ENCODE measurements at places on chromosomes 1 and 21.

DNA sequence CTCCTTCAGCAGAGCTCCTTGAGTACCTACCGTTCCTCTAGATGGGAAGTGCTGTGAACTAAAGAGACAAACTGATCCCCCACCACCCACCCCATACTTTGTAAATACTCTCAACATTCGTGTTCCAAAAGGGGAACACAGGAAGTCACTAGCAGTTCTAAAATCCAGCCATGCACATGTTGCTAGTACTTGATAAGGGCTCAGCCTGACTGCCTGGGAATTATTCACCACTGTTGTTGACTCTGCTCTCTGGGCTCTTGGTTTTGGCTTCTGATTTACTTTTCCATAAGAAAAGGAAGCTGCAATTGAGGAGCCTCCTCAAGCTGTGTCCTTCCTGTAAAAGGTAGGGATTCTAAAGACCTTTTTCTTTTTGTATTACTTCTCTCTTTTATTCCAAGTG is 67.5 kb downstream of the IVNS1ABP start:
- no peak for DNase-seq

DNA sequence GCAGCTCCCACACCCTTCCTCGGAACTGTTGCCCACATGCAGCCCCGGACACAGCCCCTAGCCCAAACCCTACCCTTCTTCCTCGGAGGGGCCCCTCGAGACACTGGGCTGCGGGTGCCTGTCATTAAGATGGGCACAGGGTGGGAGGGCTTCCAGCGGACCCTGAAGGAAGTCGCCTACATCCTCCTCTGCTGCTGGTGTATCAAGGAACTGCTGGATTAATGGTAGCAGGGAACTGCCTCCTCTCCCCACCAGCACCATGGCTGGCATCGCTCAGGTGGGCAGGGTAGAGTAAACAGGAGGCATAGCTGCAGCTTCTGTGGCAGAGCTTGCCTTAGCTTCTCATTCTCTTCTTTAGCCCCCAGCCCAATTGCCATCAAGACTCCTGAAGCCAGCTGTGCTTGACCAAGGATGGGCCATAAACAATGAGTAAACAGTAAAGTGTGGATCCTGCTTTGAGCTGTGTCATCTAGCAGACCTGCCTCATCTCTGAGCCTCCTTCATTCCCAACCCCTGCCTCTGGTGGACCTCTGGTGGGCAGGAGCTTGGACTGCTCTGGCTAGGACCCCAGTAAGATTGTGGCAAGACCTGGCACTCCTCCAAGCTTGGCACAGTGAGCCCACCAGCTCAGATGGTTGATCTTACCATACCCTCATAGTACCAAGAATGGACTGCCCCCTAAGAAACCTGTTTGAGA is at the start of gene LENEP:
Gene LENEP (plus strand): TSS at position 15 of the 697 bp plus-strand sequence. CDS start 22 bp downstream, at position 37.
- DNase-seq: no peak

- no peak for DNase-seq
These were observed 62.3 kb downstream of the RUNX1 start for GRCh38 chr21:34986561-34987500.

GRCh38 chr1:21913258-21913657 is 23.9 kb downstream of the HSPG2 start:
- DNase-seq: no peak

DNA sequence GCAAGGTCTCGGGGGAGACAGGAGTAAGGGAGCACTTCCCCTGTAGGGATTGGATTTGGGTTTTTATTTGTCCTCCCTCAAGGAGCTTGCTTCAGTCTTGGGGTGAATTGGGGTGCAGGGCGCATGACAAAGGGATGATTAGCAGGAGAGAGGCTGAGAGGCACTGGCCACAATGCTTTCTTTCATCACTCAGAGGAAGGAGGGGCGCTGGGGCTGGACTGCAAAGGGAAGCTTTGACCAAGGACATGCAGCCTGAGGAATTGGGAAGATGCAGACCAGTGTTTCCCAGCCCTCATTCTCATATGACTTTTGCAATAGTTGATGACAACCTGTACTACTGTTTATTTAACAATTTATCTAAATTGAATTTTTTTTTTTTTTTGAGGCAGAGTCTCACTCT is 34.1 kb upstream of the PDPN start:
- no peak for DNase-seq

GRCh38 chr1:94265906-94266305 is 28.5 kb upstream of the ARHGAP29 start:
- no peak for DNase-seq

- DNase-seq: peak; percentile 40
These were observed 2.5 kb downstream of the CDC42BPA start for GRCh38 chr1:227315629-227316346.

DNA sequence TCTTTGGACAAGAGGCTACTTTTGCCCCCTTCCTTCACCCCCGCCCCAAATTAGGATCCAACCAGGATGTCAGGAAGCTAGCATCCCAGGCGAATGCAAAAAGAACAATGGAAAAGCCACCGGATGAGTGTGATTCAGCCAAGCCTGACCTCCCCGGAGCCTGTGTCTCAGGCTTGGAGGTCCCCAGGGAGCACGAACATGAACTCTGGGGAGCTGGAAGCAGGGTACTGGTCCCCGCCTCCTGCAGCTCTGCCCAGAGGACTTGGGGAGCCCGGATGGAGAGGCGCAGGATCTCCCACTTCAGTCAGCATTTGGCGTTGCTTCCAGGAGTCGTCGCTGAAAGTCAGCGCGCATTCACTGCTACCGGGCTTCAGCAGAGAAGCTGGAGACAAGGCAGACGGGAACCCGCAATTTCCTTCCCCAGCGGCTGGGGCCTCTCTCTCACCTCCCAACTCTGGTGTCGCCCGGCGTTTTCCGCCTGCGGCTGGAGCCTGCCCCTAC is 1.8 kb upstream of the TBX15 start:
- no peak for DNase-seq

GRCh38 chr1:196976278-196976677 is 1.1 kb upstream of the CFHR5 start:
- no peak for DNase-seq

DNA sequence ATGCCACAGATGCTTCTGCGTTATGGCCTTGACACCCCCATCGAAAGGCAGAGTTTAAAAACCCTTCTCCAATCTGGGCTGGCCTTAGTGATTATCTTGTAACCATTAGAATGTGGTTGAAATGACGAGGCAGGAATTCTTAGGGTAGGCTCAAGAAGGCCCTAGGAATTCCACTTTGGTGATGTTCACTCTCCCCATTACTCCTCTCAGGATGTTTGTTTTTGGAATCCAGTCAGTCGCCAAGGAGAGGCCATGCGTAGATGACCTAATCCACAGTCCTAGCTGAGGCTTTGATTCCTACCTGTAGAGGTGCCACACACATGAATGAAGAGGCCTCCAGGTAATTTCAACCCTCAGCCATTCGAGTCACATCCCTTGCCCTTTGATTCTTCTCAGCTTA is 318.2 kb downstream of the NEGR1 start:
- no peak for DNase-seq

DNA sequence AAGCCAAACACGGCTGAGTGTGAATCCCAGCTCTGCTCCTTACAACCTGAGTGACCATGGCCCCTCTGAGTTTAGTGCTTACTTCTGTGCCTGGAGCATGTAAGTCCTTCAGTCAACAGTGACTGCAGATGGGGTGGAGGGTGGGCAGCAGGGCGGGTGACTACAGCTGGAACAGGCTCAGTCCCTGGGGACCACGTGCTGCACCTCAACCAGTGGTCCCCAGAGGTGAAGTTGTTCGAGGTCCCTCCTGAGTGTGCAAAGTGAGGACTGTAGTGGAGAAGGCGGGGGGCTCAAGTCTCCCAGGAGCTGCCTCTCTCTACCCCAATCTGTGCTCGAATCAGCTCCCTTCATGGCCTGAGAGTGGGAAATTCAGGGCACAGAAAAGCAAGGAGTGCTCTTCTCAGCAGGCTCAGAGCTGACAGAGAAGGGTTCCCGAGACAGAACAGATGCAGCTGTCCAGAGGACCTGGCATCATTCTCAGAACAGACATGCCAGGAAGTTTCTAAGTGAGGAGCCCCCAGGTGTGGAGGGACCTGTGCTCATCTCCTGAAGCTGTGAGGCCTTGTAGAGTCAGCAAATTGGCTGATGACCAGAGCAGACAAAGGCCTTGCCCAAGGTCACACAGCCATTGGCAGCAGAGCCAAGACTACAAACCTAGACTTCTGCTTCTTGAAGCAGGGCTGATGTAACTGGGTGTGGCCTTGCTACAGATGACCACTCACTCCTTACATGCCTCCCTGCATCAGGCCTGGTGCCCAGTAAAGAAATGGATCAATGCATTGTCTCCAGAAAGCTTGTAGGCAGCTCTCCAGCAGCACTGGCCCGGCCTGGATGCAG is 61.7 kb upstream of the EDN2 start:
- no peak for DNase-seq

DNA sequence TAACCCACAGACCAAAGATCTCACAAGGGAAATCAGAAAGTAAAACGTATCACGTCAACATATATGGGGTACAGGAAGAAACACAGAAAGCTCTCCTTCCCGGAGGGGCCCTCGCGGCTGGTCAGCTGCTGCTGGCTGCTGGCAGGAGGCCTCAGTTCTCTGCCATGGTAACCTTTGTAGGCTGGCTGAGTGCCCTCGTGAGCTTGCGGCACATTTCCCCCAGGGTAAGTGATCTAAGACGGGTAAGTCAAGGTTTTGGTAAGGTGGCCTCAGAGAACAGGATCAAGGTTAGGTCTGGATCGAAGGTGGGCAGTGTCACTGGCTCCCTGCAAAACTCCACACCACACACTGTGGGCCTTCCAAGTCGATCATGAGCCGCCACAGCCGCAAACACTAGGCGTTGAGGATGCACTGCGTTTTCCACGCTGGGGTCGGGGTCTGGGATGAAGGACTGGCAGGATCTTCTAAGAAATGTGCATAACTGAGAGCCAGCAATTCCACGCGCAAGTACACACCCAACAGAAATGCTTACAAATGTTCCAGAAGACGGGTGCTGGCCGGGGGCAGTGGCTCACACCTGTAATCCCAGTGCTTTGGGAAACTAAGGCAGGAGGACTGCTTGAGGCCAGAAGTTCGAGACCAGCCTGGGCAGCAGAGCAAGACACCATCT is 33.9 kb downstream of the WDR4 start:
- DNase-seq: peak; percentile 51

GRCh38 chr1:158145173-158145719 is 35.4 kb upstream of the CD1D start:
- peak; percentile 71 for DNase-seq

- peak; percentile 64 for DNase-seq
These were observed 34.1 kb downstream of the ARHGEF10L start for GRCh38 chr1:17573518-17574041.

DNA sequence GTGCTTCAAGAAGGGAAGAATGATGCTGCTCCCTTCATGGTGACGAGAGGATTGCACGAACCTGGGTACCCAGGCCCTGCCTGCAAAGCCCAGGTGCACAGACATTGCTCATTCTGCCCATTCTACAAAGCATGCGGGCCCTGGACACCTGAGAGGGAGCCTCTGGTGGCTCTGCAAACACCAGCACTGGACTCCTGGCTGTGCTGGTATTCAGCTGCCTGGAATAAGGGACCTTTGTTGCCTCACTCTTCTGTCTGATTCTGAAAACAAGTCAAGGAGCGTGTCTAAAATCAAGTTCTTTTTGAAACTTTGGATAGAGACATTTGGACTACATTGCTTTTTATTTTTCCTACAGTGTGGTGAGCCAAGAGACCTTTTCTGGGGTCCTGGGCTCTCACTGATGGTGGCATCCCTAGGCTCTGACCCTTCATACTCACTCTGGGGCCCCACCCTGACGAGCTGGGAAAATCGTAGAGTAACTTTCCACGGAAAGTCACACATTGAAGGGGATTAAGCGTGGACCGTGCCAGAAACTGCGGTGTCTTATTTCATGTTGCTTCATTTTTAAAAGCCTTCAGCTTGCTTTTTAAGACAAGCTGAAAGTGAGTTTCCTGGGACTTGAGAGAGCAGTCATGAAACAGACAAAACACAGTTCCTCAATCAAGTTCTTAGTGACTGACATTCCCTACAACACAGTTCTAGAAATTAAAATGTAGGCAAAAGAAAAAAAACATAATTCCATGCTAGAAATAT is 24.0 kb downstream of the ABCA4 start:
- DNase-seq: no peak

GRCh38 chr1:94560333-94560732 is 18.8 kb upstream of the F3 start:
- no peak for DNase-seq

DNA sequence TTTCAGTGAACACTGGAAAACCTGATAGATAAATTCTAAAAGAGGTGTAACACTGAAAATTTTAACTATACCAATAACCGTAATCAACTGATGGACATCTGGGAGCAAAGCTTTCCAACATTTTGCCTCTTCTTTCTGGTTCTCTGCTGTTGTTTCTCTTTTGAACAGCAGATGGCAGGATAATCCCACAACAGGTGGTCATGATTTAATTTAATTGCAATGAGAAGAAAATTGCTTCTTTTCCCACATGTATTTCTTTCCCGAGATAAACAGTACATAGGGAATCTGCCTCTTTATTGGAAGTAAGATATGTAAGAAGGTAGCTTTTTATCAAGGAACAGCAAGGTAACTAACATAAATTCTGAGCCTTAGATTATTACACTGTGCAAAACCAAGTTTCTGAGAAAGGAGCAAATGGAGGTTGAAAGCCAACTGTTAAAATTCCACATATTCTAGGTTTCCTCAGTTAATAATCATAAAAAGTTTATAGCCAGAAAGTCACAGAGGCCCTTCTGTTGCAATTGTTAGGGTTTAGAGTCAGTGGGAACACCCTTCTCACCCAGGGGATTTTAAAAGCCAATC is 72.9 kb downstream of the RPS6KA1 start:
- DNase-seq: peak; percentile 72

DNA sequence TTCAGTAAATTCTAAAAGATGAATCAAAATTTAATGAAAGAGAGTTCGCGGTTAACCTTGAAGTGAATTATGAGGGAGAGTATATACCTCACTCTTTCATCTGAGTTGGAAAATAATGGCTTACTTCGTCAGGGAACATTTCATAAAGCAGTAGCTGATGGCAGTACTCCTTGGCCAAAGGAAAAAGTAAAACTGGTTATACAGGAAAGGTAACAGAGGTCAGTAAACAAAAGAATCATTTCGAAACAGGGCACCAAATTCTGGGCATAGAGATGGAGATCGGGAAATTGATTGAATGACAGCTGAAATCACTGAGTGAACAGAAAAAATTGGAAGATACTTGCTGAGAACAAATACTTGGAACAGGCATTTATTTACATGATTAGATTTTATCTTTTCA is 199.0 kb downstream of the OLFM3 start:
- DNase-seq: no peak

- DNase-seq: peak; percentile 94
These were observed 103.3 kb downstream of the RABGAP1L start for GRCh38 chr1:174262349-174263241.

- DNase-seq: peak; percentile 43
These were observed 9.5 kb downstream of the ATP1B1 start for GRCh38 chr1:169115891-169116585.

DNA sequence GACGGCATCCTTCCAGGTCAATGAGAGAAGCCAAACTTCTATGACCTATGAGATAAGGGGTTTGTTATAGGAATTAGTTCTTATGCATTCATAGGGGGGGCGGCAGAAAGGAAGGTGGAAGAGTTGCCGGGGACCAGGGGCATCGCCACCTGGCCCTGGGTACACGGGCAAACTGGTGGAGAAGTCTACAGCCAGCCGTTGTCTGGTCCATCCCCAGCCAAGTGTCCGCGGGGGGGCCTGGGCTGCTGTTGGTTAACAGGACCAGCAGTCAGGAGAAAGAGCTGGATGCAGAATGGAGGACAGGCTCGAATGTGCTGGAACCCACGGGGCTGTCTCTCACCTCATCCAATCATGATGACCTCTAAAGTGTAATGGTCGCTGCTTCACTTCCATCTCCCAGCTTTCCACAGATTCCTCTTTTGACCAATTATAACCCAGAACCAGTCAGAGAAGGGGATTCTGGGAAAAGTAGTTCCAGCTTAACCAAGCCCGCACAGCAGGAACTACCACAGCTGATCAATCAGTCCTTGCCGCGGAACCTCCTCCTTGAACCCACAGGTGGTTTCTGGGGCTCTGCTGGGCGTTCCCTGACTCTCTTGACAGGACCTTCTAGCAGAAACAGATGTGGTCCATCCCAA is 17.8 kb downstream of the TMEM51 start:
- no peak for DNase-seq

Measured in spinal cord (tissue), 10 donors.